ENCODE measurements at places on chromosomes 5 and 9.

- no peak for DNase-seq
Observed at GRCh38 chr5:146082798-146083197, 22.6 kb downstream of the PLAC8L1 start.

DNA sequence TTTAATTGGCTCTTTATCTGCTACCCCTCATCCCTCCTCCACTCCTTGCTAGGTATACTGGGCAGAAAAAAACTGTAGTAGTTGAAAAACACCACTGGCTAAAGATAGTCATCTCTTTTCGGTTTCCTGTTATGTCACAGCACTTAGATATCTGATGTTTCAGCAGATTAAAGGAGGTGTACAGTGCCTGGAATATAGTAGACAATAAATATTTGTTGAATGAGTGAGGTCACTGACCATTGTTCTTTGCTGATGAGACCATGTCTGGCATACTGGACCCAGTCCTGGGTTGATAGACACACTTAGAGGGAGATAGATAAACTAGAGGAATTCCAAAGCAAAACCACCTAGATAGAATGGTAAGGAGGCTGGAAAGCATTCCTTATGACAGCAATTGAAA, 3.2 kb downstream of the GRPEL2 start:
- DNase-seq, result no peak

- no peak for DNase-seq
Observed at GRCh38 chr5:103373597-103374472, 115.3 kb downstream of the MACIR start.

DNA sequence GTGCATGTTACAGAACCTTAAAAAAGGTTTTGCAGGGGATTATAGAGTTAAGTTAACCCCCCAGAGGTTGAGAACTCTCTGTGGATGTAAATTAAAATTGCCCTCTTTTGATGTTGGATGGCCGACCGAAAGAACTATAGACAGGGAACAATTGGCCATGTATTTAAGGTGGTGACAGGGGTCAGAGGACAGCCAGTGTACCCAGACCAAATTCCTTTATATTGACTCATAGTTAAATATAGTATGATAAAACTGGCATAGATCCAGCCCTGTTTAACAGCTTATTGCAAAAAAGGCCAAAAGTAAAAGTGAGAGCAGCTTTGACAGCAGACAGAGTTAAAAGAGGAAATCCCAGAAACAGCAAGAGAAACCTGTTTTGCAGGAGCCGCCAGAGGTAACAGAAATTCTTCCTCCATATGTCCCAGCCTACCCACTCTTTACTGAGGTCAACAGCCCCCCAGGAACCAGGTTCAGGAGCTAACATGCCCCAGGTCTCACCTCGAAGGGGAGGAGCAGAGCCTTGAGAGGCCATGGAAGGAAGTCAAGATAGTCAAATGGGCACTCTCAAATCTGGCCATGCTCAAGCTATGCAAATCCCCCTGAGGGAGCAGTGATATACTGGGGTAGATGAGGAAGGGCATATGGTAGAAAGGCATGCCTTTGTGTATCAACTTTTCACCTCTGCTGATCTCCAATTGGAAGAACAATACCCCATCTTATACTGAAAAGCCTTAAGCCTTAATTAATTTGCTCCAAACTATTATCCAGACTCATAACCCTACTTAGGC, 156.4 kb upstream of the COX7C start:
- no peak for DNase-seq

- no peak for DNase-seq
Observed at GRCh38 chr9:76101075-76101474, 210.6 kb downstream of the PCSK5 start.

- no peak for DNase-seq
Observed at GRCh38 chr5:35876922-35877321, 20.2 kb downstream of the IL7R start.

- DNase-seq, result no peak
Observed at GRCh38 chr5:125612181-125612721, 811.0 kb upstream of the GRAMD2B start.

GRCh38 chr5:131265311-131265803, 1.5 kb downstream of the CDC42SE2 start:
- no peak for DNase-seq

DNA sequence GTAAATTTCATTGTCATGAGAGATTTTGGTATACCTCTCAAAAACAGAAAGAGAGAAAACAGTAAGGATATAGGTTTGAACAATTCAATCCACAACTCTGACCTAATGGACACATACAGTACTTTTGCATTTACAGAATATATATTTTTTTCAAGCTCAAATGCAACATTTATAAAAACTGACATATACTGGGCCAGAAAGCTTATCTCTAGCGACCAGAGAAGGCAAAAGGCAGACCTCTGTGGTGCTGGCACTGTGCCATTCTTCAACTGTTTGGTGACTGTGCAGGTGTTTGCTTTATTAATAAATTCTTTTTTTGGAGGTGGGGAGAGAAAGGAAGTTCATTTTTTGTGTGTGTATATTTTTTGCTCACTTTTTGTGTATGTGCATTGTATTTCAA, 6.0 kb upstream of the PLAC8L1 start:
- no peak for DNase-seq

All from stimulated activated CD8-positive, alpha-beta memory T cell treated with anti-CD3 and anti-CD28 coated beads, Interleukin-15, amount 100 ng/mL, for 24 hours (primary cell).